ENCODE measurements at places on chromosomes 2 and 18.

DNA sequence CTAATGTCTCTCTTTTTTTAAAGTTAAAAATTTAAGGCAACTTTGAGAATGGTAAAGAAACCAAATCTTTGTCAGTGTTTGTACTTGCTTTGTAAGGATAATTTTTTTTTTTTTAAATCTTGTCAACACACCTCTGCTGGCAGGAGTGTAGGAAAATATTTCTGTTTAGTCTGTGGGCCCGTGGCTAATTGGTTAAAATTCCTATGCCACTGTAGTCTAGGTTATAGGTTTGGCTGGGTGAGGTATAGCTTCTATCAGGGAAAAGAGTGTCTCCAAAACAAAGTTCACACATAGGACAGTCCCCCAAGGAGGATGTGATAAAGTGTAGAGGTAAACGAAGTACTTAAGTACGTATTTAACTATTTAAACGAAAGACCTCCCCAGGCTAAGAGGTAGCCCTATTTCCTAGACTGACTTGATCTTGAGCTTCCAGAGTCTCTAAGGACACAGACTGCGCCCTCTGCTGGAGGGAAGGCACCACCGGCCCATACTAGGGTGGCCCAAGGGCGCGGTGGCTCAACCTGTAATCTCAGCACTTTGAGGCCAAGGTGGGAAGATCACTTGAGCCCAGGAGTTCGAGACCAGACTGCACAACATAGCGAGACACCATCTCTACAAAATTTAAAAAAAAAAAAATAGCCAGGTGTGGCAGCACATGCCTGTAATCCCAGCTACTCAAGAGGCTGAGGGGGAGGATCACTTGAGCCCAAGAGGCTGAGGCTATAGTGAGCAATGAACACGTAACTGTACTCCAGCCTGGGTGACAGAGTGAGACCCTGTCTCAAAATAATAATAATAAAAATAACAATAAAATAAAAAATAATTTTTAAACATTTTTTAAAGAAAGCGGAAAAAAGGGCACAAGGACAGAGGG is 8.9 kb downstream of the TEX44 start:
- peak; percentile 77 for DNase-seq

- DNase-seq = no peak
These were observed 53.4 kb downstream of the WIPF1 start for GRCh38 chr2:174544156-174544555.

GRCh38 chr2:54341656-54342055 is 85.6 kb upstream of the TSPYL6 start:
- DNase-seq = no peak

DNA sequence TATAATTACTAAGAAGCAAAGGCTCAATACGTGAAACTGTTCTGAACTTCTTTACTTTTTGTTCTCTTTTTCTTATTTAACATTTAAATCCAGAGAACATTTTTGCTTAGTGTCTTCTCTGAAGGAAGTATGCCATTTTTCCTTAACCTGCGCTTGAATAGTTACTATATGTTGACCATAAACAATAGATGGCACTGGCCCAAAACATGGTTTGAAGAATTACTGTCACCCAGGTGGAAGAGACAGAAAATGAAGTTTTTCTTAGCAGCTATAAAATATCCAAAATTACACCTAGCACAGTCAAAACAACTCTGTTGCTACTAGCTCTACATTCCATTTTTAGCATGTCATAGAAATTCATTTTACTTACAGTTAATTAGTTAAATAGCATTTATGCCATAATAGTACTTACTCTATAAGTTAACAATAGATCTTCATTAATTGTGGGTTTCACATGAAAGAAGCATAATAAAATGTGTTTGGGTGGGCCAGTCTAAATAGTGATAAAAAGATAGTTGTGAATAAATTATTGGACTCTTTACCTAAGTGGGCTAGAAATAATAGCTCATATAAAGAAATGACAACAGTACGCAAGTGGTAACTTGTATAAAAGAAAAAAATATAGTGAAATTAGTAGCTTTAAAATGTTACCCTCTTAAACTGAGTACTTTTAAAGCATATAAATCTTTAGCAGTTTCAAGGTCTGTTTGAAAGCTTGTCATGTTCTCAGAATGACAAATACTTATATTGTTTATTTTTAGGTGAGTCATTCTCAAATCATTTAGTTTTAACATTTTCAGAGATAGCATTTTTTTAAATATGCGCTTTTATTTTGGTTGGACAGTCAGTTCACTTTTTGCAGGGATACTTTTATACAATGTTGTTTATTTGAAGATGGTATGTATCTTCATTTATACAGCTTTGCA is 3.7 kb downstream of the ETAA1 start:
- no peak for DNase-seq

GRCh38 chr2:26612522-26613240 is 28.5 kb downstream of the CIB4 start:
- DNase-seq = no peak

DNA sequence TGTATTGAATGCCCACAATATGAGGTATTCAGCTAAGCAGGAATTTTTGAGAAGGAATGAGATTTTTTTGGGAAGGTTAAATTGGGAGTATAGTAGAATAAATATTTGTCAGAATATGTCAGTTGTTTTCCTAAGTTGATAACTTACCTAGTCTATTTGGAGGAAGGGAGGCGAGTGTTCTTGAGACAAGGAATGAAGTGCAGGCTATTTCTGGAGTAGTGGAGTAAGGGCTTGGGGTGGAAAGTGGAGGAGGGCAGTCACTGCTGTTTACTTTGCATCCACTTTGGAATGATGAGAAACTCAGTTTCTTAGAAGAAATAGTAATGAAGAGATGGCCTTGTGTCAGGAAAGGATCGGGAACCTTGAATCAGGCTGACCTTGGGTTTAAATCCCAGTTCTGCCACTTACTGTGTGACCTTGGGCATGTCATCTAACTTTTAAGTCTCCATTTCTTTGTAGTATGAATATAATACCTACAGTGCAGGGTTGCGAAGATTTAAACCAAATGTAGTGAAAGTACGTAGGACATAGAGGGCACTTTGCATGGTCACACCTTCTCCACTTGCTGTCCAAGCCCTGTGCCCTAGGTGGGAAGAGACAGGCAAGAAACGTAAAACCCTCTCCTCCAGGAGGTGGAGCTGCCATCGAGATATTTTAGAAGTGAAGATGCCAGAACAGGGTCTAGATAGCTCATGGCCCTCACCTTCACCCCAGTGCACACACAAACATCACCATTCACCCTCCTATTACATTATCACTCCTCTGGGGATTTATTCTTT is 25.2 kb upstream of the CYP27A1 start:
- DNase-seq = no peak

- DNase-seq = peak; percentile 47
These were observed 152.0 kb upstream of the ZEB2 start for GRCh38 chr2:144671695-144672455.

GRCh38 chr2:174693344-174693743 is 70.9 kb downstream of the CHRNA1 start:
- DNase-seq = no peak

GRCh38 chr18:70426818-70427217 is 138.0 kb downstream of the SOCS6 start:
- DNase-seq = no peak

DNA sequence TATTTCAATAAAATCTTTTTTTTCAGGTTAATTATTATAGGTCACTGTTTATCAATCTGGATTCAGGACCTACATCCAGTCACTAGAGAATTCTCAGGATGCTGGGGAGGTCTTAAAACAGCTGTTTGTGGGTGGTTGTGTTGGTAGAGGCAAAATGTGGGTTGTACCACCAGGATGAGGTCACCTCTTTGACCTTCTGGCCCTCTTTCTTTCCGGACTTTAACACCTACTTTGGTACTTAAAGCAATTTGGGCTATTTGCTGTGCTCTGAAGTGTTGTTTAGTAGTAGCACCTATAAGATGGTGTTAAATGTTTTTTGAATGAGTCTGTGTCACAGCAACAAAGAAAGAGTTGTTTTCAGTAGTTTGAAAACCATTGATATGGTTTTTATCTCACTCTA is 14.6 kb downstream of the EML4 start:
- DNase-seq = no peak

- DNase-seq = no peak
These were observed 8.4 kb downstream of the POMC start for GRCh38 chr2:25159949-25160348.

- no peak for DNase-seq
These were observed 4.6 kb upstream of the ACAA2 start for GRCh38 chr18:49817947-49818346.

DNA sequence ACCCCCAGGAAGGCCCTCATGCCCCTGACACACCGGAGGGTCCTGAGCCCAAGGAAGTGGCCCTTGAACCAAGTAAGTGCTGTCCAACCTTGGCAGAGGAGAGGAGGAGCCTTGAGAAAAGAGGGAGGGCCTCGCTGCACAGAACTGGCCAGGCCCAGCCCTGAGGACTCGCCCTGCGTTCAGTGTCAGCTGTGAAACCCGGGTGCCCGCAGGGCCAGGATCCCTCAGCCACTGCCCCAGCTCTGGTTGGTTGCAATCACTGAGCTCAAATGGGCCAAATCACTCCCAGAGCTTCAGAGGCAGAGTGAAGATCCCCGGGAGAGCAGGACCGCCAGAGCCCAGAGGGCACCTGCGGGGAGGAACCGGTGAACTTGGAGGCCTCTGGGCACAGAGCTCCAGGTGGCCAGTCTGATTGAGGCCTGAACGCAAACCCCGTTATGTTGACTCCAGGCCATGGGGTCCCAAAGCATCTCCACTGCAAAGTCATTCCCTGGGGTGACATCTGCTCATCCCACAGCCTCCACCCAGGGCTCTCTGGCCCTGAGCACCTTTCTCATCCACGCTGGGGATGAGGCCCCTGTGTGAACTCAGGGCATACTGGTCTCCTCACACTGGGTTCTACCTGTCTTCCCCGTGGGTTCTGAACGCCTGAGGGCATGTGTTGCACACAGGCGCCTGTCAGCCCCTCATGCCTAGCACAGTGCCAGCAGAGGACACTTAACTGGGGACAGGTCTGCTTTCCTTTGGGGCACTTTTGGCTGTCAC is 11.9 kb downstream of the GBX2 start:
- no peak for DNase-seq

- peak; percentile 53 for DNase-seq
These were observed 147.1 kb upstream of the FHL2 start for GRCh38 chr2:105545730-105546627.

GRCh38 chr2:233450864-233451575 is 96.7 kb downstream of the DGKD start:
- DNase-seq = no peak

GRCh38 chr2:36560726-36561125 is 37.2 kb downstream of the FEZ2 start:
- DNase-seq = no peak

DNA sequence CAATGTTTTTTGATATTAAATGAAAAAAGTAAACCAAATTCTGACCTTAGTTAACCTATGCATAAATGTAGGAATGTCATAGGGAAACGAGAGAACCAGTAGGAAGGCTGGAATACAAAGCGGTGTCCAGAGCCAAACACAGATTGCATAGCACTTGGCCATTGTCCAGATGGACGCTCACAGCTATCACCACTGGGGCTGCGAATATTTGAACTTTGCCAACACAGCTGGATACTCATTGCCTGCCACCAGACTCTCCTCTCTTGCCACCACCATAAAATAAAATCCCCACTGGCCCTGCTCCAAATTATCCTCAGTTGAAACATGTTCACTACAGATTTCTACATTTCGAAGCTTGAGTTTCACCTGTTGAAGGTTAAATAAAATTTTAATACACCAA is 159.3 kb upstream of the GULP1 start:
- no peak for DNase-seq

DNA sequence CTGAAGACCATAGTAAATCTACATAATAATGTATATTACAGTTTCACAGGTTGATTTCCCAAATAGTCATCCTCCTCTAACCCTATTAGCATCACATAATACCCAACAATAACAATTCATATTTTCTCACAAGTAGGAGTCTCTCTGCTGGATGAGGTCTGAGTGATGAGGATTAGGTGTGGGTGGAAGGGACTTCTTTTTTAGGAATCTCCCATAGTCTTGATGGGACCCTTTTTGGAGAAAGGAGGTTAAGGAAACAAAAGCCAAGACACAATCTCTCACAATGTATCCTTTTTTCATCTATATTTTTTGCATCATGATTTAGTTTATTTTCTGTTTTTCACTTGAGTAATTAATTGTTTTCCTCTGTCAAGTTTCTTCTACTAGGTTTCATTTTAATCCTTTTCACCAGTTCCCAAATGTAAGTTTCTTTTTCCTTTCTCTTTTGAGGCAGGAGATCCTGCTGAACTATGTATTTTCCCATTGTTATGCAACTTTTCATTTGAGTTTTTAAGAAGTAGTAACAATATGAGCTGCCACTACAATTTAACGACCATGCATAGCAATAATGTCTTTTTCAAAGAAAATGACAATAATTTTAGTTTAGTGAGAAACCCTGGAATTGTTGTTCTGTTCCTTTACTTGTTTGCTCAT is 2.5 kb upstream of the IFIH1 start:
- DNase-seq = no peak

DNA sequence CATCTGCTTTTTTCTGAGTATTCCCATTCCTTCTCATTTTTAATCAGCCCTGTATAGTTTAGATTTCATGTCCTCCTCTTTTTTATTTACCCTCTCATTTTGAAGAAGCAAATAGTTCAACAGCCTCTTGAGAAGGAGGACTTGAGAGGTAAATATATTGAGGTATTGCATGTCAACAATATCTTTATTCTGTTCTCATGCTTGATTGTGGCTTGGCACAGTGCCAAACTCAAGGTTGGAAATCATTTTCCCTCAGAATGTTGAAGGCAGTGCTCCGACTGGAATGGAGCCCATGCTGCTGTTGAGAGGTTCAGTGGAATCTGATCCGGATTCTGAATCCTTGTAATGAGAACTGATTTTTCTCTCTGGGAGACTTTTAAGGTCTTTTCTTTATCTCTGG is 31.0 kb upstream of the GALNT3 start:
- DNase-seq = no peak

DNA sequence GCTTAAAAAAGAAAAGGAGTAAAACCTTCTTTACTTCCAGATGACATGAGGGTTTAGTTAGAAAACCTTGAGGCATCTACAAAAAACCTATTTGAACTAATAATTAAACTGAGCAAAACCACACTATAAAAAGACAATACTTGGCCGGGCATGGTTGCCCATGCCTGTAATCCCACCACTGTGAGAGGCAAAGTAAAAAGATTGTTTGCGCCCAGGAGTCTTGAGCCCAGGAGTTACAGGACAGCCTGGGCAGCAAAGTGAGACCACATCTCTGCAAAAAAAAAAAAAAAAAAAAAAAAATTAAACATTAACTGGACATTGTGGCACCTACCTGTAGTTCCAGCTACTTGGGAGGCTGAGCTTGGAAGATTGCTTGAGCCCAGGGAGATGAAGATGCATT is 502.8 kb upstream of the LRRTM4 start:
- no peak for DNase-seq

DNA sequence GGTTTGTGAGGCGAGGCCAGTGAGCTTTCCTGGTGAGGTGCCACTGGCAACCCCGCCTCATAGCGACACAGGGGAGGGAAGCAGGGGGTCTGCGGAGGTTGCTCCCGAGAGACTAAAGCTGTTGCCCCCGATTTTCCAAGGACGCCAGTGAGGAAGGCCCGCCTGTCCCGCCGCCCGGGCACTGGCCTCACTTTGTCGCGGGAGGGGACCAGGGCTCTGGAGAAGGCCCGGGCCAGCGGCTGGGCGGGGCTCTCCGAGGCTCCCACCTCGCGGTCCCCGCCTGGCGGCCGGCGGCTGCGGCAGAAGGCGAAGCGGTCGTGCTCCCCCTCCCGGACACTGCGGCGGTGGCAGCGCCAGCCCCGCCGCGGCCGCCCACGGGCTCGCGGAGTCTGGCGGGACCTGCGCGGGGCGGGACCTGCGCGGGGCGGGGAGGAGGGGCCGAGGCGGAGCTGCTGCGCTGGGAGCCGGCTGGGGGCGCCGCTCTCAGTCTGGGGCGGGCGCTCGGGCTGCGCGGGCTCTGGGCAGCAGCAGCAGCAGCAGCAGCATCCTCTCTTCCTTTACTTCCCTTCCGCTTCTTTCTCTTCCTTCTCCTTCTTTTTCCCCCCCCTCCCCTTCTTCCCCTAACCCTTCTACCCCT is at the start of gene MAP2:
Gene MAP2, plus strand, starts transcription at position 486 of the 637 bp plus-strand sequence. CDS start 229,124 bp downstream, outside the sequence.
- DNase-seq = peak; percentile 73
